ENCODE measurements at places on chromosomes 6 and 20.

DNA sequence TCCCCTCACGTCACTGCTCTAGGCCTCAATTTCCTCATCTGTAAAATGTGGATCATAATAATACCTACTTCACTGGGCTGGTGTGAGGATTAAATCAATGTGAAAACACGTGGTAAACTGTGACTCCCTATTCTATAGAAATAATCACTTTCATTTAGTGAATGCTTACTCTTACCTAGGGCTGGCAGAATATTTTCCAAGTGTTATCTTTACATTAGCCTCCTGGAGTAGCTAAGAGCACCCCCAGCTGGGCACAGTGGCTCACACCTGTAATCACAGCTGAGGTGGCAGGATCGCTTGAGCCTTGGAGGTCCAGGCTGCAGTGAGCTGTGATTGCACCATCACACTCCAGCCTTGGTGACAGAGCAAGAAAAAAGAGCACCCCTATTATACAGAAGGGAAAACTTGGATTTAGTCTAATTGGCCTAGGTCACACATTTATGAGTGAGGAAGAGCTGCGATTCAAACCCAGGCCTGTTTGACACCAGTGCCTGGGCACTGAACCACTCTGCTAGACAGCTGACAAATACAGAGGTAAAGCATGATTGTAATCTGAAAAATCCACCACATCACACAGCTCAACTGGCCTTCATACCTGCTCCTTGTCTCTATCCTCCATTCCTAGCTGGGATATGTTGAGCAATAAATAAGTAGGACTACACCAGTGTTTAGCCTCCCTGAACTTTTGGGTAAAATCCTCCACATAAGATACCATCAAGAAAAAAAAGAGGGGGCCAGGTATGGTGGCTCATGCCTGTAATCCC, 1.4 kb upstream of the SNTA1 start:
- peak; percentile 45 for DNase-seq

- DNase-seq = no peak
Observed at GRCh38 chr20:64082126-64082731, 2.0 kb downstream of the LKAAEAR1 start.

- no peak for DNase-seq
Observed at GRCh38 chr6:146883640-146884531, 285.1 kb downstream of the ADGB start.

GRCh38 chr6:132192631-132193030, 208.6 kb downstream of the MOXD1 start:
- no peak for DNase-seq

- no peak for DNase-seq
Observed at GRCh38 chr6:136425793-136426192, 124.4 kb downstream of the MAP7 start.

GRCh38 chr6:33163540-33163939, 28.7 kb downstream of the COL11A2 start:
- no peak for DNase-seq

DNA sequence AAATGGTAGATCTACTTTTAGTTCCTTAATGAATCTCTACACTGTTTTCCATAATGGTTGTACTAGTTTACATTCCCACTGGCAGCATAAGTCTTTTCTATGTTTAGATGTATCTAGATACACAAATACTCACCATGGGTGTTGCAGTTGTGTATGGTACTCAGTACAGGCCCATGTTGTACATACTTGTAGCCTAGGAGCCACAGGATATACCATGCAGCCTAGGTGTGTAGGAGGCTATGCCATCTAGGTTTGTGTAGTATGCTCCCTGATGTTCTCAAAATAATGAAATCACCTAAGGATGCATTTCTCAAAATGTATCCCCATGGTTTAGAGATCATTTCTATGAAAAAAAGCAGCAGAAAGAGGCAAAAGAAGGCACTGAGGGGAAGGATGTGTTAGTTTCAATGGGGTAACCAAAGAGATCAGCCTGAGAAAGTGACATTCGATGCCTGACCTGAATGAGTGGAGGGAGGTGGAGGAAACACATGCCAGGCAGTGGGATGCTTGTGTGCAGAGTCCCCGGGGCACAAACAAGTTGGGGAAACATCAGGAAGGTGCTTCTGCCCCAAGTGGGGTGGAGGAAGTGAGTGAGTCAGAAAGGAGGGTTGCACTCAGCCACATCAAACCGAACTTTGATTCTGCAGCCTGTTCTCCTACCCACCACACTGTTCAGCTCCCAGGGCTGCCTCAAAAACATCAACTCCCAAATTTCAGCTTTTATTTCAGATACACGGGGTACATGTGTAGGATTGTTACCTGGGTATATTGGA, 191.2 kb downstream of the ZNF217 start:
- no peak for DNase-seq

DNA sequence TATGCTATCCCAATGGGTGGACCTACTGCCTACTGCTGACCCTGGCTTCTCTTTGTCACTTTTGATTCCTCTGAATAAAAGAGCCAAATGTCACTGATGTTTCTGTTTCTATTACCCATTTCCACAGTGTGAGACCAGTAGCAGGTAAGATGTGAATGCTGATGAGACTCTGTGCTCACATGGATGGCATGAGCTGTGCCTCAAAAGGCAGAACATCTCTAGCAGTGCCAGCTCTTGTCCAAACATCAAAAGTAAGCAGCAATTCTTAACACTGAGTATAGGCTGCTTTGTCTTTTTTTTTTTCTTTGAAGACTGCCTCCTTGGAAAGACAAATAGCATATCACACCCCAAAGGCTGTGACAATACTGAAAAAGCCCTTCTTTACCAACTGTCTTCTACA, 459.2 kb upstream of the RUNX2 start:
- no peak for DNase-seq

- no peak for DNase-seq
Observed at GRCh38 chr6:56093776-56094175, 153.6 kb downstream of the COL21A1 start.

- DNase-seq = no peak
Observed at GRCh38 chr6:43258807-43259686, 15.8 kb downstream of the TTBK1 start.
